ENCODE measurements at places on chromosomes 11 and 22.

GRCh38 chr11:123560006-123560405 lies 94.4 kb downstream of the SCN3B start:
- peak; percentile 65 for DNase-seq

GRCh38 chr22:46707827-46708570 lies 30.1 kb downstream of the CERK start:
- DNase-seq: no peak

- DNase-seq: no peak
These were observed 301.2 kb downstream of the CTTN start for GRCh38 chr11:70699294-70700221.

DNA sequence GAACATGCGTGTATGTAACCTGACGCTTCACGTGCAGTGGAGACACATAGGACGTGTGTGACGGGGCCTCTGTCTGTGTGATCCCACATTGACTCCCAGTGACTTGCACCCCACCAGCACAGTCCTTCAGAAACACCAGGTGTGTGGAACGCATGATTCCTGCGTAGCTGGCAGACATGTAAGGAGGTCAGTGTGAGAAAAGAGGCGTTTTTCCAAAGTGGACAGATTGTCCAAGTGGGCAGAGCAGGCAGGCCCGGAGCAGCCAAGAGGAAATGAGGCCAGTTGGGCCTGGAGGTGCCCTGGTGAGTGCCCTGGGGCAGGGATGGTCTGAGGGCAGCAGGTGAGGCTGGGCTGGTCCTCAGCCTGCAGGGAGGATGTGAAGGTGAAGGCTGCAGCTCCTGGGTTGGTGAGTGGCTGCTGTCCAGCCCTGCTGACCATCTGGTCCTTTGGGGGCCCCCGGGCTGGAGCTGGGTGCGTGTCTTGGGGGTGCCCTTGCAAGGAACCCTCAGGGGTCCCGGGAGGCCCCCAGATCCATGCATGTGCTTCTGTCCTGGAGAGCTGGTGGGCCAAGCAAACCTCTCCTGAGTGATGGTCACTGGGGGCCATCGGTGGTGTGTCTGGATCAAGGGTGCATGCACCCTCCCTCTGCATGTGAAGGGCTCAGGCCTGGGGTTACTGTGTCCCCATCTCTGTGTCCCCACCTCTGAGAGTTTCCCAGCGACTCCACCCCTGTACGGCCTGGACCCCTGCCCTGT lies 26.6 kb downstream of the SHANK3 start:
- peak; percentile 93 for DNase-seq

GRCh38 chr22:42814616-42815015 lies 42.5 kb downstream of the ARFGAP3 start:
- no peak for DNase-seq

DNA sequence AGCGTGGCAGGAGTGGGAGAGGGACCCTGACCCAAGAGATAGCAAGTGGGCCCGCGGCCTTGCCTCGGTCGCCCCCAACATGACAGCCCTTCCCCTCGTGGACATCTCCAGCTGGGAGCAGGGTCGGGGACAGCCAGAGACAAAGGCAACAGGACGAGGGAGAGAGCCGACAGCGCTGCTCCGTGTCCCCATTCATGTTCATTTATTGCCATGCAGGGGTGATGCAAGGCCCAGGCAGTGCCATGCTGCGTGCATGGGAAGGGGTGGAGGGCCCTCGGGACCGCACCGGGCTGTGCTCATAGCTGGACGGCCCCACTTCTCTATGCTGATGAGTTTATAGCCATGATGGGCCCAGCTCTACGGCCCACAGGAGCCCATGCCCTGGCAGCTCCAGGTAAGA lies 12.7 kb downstream of the MRPL23 start:
- DNase-seq: no peak

- no peak for DNase-seq
These were observed 2.0 kb downstream of the NAA40 start for GRCh38 chr11:63940786-63941185.

DNA sequence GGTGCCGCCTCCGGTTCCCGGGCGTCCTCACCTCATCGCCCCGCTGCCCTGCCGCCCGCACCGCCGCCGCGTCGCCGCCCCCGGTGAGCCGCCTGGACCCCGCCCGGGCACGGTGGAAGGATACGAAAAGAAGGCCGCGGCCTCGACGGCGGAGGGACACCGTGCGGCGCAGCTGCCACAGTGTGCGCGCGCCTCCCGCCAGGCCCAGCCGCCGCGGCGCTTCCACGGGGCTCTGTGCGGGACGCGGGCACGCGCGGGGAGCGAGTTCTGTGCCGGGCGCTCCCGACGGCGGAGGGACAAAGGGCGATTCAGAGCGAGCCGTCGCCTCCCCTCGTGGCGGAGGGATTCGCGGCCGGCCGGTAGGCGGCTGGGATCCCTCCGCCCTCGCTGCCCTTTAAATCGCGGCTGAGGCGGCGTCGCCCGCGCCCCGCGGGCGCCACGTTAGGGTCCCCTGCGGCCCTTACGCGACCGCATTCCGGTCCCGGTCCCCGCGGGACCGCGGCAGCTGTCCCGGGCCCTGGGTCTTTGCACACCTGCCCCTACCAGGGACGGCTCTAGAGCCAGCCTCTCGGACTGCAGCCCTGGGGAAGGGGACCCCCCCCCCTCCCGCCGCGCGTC lies 568 bp upstream of the KMT5B start:
- peak; percentile 82 for DNase-seq

DNA sequence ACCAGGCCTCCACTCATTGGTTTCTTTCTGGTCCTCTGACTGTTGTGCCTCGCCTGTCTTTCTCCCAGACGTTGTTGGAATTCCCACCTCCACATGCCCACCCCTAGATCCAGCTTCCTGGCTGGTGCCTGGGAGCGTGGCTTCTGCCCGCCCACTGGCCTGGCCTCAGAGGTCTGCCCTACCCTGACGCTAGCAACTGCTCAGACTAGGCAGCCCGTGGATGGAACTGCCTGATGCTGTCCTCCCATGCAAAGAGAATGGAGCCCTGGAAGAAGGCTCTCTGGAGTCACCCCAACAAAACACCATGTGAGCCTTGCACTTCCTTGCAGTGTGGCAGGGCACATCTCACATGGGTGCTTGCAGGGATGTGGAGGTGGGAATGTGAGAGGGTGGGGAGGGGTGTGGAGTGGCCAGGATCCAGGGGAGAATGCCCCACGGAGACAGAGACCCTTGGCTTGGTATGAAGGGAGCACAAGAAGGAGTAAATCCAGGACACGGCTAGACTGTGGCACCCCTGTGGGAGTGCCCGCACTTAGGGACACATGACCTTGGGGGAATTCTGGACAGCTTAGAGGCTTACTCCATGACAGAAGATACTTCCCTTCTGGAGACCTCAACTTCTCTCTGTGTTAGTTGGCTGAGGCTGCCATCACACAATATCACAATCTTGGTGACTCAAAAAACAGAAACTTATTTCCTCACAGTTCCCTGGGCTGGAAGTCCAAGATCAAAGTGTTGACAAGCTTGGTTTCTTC lies 22.5 kb upstream of the ADA2 start:
- DNase-seq: no peak

GRCh38 chr11:105852403-105852802 lies 169.6 kb downstream of the MSANTD4 start:
- no peak for DNase-seq

DNA sequence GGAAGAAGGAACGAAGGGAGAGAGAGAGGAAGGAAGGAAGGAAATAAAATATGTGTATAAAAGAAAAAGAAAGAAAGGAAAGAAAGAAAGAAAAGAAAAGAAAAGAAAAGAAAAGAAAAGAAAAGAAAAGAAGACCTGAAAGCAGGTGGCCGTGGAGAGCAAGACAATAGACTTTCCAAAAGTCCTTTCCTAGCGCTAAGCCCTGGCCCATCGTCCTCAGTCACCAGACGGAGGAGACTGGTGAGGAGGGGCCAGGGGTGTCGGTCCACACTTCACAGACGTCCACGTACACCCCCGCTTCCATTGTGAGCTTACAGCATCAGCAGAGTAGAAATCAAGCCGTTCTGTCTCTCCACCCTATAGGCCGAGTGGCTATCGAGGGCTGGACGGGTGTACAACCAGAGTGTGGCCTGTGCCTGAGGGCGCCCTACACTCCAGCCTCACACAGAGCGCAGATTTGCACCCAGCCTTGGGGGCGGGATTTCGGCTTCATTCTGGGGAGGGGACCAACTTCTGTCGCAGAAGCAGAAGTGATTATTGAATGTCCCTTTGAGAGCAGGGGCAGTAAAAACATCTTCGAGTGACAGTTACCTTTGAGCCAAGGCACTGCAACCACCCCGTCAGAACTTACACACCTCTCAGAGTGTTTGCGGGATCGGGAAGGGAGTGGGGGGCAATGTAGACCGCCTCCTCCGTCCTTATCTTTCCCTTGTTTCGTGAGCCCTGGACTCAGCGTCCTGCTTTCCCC lies 2.0 kb upstream of the BSX start:
- no peak for DNase-seq

DNA sequence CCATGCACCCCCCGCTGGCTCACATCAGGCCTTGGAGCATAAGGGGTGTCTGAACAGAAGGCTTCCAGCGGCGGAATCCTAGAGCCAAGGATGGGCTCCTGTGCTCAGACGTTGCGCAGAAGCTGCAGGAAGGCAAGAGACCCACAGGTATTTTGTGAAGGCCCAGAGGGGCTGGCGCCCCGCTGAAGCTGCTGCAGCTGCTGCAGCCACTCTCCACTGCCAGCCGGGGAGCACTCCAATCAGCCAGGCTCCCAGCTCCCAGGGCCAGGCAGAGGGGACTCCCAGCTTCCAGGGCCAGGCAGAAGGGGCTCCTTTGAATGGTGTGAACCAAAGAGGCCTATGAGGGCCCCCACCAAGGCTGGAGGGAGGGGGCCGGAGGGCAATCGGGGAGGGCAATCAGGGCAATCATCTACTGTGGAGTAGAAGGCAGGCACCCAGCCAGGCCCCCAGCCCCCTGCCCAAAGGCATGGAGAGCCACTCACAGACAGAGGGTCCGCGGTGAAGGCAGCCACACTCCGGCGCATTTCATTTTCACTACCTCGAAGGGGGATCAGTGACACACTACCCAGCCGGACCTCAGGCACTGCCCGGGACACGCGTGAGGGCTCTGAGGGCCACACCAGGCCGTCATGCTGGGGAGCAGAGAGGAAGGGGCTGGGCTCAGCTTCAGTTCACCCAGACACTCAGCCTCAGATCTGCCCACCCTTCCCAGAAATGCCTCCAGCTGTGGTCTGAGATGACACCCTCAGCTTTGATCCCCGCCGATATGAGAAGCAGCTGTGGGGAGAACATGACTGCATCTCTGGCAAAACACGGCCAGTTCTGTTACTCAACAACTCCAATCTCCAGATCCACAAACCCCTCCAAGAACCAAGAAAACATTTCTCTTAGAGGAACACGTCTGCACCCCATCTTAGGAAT lies 11.6 kb upstream of the PDE2A start:
- DNase-seq: no peak

- no peak for DNase-seq
These were observed 16.2 kb downstream of the PHLDA2 start for GRCh38 chr11:2913019-2913431.

DNA sequence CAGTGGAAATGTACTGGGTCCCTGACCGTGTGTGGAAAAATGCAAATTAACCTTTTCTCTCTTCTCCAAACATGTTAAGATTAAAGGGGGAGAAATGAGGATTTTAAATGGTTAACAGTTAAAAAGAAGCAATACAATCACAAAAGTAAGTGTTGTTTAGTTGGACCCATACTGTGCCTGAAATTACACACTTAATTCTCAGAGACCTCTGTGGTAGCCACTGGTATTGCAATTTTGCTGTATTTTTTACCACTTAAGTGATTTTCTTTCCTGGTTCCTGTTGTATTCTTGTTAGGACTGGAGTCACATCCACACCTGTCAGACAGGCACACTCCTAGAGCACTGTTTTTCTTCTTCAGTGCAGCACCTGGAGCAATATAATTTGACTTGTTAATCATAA lies 179.6 kb upstream of the PDGFD start:
- no peak for DNase-seq

- no peak for DNase-seq
These were observed 27.5 kb downstream of the DUSP8 start for GRCh38 chr11:1544536-1544935.

DNA sequence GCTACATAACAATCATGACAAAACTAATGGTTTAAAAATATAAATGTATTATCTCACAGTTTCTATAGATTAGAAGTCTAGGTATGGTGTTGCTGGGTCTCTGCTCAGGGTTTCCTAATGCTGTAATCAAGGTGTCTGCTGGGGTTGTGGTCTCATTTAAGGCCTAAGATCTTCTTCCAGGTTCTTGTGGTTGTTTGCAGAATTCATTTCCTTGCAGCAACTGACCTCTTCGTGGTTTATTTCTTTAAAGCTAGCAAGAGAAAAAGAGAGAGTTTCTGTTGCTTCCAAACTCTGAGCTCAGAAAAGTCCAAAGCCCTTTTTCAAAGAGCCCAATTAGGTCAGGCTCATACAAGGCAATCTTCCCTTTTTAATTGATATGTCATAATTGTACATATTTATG lies 452.7 kb upstream of the CCDC179 start:
- DNase-seq: no peak

DNA sequence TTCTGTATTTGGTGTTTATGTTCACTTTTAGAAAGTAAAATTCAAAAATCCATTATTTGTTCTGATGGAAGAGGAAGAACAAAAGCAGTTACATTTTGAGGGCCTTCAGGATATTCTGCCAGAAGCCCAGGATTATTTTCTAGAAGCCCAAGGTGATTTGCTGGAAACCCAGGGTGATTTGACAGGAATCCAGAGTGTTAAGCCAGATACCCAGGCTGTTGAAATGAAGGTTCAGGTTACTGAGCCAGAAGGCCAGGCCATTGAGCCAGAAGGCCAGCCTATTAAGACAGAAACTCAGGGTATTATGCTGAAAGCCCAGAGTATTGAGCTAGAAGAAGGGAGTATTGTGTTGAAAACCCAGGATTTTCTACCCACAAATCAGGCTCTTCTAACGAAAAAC lies 33.1 kb downstream of the CCDC15 start:
- peak; percentile 53 for DNase-seq

DNA sequence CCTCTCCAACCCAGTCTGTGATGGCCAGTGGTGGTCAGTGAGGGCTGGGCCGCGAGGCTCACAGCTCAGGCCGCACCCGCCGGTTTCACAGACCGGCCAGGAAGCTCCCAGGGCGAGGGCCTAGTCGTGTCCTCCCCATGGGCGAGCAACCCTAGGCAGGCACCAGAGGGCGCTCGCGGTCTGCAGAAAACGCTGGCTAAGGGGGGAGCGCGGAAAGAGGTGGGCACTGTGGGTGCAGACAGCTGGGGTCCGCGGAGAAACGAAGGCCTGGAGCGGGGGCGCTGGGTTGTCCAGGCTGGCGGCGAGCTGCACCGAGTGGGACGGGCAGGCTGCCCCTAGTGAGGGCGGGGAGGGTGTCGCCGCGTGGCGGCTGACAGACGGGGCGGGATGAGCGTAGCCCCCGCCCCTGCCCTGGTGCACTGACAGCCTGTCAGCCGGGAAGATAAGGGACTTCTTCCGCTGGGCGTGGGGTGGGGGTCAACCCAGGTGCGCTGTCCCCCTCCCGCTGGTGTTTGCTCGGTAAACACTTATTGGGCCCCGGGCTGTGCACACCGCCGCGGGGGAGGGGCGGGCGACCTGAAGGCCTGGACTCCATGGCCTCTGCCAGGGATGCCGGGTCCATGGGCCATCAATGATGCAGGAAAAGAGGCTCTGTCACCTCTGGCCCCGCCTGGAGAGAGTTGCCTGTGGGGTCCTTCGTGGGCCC lies 7.5 kb downstream of the GP1BB start:
- DNase-seq: peak; percentile 89

- no peak for DNase-seq
These were observed 35.1 kb upstream of the RAB1B start for GRCh38 chr11:66233301-66233700.

GRCh38 chr11:87081358-87081757 lies 43.6 kb downstream of the TMEM135 start:
- DNase-seq: no peak
